ENCODE measurements at places on chromosomes 7 and 10.

DNA sequence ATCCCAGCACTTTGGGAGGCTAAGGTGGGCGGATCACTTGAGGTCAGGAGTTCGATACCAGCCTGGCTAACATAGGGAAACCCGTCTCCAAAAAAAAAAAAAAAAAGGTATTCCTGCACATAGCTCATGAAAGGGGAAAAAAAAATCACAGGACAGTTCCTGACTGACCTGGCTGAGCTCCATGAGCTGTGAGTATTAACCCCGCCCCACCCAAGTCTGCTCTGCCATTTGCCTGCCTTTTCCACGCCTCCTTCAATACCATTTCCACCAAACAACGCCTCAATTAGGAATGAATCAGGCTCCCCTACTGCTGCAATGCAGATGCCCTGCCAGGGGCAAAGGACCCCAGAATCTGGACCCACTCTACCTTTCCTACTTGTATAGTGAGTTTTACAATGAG lies 55.0 kb downstream of the PDIA4 start:
- no peak for DNase-seq

DNA sequence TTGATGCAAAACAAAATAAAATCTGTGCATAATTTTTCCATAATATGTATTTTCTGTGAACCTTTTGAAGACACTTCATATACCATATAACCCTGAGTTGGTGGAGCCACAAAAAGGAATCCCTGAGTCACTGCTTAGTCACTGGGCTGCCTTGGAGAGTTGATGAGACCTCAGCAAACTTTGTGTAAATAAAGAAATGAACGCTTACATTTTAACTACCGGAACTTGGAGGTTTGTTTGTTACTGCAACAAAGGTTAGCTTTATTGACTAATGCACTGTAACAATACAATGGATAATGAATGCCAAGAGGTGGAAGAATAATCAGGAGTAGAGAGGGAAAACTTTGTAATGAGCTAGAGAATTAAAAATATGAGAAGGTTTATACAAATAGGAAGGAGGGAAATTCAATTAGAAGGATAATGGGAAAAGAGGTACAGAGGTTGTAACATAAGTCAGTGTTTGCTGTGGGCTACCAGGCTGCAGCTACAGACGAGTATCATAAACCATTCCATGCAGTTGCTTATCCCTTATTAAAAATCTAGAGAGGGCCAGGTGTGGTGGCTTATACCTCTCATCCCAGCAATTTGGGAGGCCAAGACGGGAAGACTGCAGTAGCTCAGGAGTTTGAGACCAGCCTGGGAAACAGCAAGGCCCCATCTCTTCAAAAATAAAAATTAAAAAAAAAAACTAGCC lies 1042.1 kb downstream of the TYW1 start:
- no peak for DNase-seq

GRCh38 chr7:150401424-150401790 lies 22.3 kb downstream of the ZNF775 start:
- DNase-seq = no peak

GRCh38 chr7:73774923-73775322 lies 4.9 kb upstream of the CLDN3 start:
- DNase-seq = no peak

- no peak for DNase-seq
These were observed 148.9 kb upstream of the GLI3 start for GRCh38 chr7:42385912-42386311.

DNA sequence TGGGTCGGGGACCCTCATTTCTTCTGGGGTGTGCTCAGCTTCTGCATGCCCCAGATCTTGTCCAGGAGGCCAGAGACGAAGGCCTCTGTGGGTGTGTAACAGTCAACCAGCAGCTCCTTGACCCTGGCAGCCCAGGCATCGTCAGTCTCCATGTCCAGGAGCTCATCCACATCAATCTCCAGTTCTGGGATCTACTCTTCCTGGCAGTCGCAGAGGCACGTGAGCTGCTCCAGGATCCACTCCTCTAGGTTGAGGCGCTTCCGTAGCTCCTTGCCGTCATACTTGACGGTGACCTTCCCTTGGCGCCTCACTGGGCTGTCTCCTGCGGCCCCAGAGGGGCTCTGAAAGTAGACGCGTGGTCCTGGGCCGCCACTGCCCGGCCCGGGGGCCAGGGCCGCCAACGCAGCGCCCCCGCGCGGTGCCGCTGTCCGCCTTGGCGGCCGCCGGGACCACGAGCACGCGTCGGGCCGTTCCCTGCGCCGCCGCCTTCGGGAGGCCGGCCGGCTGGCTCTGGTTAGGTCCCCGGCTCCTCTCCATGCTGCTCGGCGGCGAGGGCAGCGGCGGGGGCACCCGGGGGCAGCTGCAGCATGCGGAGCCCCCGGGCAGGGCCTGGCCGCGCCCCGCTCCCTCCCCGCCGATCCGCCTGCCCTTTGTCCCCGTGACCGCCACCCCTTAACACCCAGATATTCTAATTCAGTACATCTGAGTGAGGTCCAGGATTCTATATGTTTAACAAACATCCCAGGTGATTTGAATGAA lies 170.5 kb downstream of the SEPTIN7 start:
- no peak for DNase-seq

GRCh38 chr10:48905311-48905710 lies 34.3 kb downstream of the LRRC18 start:
- no peak for DNase-seq

- no peak for DNase-seq
These were observed 28.1 kb downstream of the COL13A1 start for GRCh38 chr10:69829775-69830174.

DNA sequence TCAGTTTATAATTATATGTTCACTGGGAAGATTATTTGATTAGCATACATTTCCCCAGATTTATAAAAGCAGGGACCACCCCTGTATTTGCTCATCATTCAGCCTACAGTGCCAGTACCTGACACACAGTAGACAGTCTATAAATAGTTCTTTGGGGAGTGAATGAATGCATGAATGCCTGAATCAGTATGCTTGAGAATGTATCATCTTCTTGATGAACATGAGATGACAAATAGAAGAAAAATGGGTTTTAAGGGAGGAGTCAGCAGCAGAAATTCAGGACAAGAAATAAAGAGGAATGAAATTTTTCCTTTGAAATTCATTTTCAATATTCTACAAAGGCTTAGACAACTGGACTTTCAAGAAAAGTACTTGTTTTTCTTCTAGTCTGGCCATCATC lies 295.8 kb upstream of the LRRTM3 start:
- no peak for DNase-seq

DNA sequence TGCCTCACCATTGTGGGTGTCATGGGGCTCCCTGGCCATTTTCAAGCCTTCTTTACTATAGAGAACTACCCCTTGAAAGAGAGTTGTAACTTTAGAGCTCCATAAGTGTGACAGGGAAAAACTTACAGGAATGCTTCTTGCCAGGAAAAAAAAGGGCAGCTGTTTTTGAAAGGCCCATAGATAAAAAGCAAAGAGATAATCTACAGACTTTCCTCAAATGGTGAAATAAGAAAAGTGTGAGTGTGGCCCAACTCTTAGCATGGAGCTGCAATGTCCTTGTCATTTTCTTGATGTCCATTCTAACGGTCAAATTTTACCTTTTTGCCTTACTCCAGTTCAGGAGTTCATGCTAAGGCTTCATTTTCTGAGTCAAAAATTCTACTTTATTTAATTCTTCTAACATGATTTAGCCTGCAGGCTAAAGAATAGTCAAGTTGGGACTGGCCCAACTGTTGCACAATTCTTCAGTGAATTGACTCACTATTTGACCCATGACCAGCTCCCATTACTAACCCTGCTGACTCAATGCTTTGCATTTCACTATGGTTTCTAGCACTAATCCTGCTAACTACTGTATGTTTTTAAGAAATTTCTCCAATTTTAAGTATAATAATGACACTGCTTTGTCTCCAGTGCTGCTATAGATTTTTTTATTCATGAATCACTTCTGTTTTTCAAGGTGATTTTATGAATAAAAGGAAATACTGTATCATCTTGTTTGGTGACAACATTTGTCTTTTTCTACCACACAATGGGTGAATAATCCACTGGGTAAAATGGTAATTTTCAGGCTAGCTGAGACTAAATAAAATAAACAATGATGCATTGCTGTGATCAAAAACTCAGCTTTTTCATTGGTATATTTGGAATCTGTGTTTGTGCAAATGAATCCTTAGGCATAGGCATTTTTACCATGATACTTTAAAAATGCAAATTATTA lies 41.4 kb upstream of the SGCE start:
- no peak for DNase-seq
